CD8-positive, alpha-beta memory T cell (primary cell): ENCODE measurements at places on chromosomes 2 and 18.

GRCh38 chr2:166091439-166091838 lies 36.4 kb downstream of the SCN1A start:
- DNase-seq = no peak

- no peak for DNase-seq
These were observed 340.5 kb downstream of the PARD3B start for GRCh38 chr2:204885747-204886146.

GRCh38 chr2:239946864-239947728 lies 78.0 kb downstream of the NDUFA10 start:
- no peak for DNase-seq

- no peak for DNase-seq
These were observed 299.2 kb downstream of the TDRD15 start for GRCh38 chr2:21422724-21423522.

DNA sequence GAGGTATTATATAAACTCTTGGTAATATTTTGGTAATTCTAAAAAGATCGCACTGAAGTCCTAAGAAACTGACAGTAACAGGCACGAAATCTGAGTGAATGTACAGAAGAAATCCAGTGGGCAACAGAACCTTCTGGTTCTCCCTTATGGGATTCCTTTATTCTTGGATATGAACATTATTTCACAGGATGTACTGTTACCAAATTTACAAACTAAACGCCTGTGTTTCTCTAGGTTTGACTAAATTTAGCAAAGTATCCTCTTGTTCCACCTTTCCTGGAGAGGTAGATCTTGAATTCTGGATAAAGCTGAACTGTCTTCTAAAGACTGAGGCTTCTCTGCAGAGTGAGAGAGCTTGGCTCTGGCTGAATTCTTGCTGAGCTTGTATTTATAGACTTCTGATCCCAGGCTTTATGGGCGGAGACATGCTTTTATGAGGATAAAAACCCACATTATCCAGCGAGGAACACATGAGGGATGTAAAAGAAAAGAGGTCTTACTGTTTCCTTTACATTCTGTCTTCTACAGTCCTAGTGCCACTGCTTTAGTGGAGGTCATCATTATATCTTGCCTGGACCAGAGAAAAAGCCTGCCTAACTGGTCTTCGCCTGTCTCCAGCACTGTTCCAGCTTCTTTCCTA lies 220.8 kb downstream of the CDH2 start:
- no peak for DNase-seq

DNA sequence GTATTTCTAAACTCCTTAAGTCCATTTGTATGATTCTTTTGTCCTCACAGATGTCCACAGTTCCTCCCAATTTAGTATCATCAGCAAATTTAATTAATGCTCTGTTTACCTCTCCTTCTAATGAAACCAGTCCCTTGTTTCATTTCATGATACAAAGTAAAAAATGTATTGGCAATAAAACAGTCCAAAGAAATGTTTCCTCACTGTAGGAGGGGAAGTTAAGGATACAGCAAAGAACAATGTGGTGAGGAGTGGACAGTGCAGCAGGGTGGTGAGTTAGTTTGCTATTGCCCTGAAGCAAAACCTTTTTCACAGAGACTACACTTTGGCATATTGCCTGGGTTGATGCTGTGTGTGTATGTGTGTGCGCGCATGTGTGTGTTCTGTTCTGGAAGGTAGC lies 401.5 kb downstream of the ARHGAP15 start:
- DNase-seq = no peak

- DNase-seq = no peak
These were observed 154.7 kb downstream of the DYSF start for GRCh38 chr2:71608034-71608433.

DNA sequence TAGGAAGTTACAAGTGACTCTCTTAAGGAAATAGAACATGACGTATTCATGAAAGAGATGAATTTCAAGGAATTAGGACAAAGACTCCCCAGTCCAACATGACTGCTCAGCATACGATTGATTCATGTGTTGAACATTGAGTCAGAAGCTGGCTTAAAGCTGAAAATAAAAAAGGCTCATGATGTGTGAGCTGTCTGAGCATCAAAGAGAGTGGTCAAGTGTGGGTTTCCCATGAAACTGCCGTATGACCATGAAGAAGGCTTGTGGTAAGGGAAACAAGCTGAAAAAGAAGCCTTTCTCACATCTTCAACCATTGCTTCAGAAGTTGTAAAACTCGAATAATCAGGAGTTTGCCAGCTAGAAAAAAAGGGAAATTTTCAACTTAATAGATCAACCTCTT lies 201.9 kb upstream of the APCDD1 start:
- no peak for DNase-seq

GRCh38 chr2:216633616-216634369 lies 573 bp downstream of the IGFBP2 start:
- DNase-seq = no peak

GRCh38 chr18:44388329-44388728 lies 292.4 kb upstream of the SETBP1 start:
- DNase-seq = no peak

DNA sequence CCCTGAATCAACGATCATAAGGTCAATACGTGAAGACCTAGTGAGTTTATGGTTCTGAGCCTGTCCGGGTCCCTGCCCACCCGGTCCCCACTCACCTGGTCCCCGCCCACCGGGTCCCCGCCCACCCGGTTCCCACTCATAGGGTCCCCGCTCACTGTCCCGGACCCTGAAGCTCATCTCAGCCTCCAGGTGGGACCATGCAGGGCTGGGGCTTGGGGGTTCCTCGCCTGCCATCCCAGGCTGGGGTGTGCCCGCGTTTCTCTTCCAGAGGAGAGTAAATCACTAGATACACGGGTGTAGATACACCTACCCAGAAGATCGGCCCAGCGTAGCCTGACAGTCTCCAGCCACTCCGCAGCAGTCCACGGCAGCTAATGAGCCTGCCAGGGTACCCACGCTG lies 131.5 kb downstream of the MBP start:
- no peak for DNase-seq

DNA sequence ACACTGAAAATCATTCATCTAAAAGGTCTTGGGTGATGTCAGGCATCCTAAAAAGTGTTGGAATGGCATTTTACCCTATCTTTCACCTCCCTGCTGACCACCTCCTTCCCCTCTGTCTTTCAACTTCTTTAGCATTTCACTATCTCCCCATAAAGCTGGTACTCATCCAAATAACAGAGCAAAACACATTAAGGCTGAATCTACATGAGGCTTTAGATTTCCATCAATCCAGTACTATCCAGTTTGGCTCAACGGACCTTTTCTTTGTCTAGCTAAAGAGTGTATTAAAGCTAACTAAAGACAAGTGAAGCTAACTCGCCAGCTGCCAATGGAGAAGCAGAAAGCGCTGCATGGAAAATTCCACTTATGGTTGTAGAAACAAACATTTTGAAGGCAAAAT lies 122.5 kb upstream of the NCKAP5 start:
- DNase-seq = no peak

- no peak for DNase-seq
These were observed 12.2 kb downstream of the MYOM1 start for GRCh38 chr18:3207565-3207964.

- DNase-seq = no peak
These were observed 3.4 kb upstream of the DIS3L2 start for GRCh38 chr2:231957913-231958763.

DNA sequence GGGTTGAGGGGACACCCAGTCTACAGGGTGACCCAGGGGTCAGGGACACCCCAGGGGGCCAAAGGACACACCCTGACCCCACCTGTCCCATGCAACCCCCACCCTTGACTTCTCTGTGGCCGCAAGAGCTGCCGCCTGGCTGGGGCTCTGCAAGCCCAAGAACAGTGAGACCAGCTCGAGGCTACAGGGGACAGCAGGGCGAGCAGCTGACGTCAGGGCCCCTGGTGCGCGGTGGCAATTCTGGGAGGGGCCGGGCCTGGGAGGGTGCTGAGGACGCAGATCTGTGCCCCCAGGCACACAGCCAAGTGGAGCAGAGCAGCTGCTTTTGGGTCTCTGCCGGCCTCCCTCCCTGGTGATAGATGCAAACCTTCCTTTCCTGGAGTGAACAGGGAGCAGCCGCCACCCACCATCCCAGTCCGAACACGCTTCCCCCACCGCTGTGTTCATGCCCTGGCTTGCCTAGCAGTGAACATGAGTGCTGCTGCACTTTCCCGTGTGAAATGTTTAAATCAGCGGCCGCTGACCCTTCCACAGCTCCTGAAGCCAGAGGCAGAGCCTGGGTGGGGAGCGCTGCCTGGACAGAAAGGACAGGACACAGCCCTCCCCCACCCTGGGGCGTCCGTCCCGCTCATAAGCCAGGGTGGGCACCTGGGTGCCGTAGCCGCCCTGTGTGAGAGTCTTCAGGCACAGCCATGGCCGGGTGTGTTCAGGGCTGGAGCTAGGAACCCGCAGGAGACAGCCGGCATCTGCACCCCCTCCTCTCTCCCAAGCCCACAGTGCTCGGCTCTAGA lies 46.9 kb downstream of the SLC66A2 start:
- peak; percentile 39 for DNase-seq

- no peak for DNase-seq
These were observed 108.1 kb downstream of the ADCYAP1 start for GRCh38 chr18:1012775-1013174.

DNA sequence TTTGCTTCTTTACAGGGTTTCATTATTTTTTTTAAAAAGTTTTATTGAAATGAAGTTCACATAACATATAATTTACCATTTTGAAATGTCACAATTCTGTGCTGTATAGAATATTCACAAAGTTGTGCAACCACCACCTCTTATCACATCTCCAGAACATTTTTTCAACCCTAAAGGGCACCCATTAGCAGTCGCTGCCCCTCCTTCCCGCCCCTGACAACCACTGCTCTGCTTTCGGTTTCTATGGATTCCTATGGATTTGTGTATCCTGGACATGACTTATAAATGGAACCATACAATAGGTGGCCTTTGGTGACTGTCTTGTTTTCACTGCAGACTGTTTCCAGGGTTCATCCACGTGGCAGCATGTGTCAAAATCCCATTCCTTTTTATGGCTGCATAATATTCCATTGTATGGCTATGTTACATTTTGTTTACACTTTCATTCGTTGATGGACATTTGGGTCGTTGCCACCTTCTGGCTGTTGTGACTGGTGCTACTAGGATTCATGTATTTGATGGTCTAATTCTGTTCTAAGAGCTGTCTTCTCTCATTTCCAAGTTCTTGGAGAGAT lies 52.6 kb downstream of the SH3BP4 start:
- no peak for DNase-seq

- DNase-seq = no peak
These were observed 6.2 kb downstream of the PKDCC start for GRCh38 chr2:42053791-42054701.

DNA sequence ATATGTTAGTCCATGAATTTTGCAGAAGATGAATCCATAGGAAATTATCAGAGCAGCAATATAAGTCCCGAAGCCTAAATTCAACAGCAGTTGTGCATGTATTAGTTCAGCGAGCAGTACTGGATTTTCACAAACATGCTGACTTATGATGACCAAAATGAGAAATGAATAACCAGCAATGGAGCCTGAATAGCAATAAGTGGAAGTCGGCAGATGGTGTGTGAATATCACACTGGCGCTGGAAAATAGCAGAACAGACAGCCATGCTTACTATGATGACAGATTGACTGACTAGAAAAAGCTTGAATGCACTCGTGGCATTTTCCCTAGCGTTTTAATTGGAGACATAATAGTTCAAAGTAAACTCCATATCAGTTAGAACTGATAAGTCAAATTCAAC lies 1114.5 kb downstream of the DSC3 start:
- no peak for DNase-seq

GRCh38 chr2:217724471-217724870 lies 278.3 kb downstream of the TNS1 start:
- no peak for DNase-seq

GRCh38 chr2:197904446-197904845 lies 100.1 kb downstream of the PLCL1 start:
- no peak for DNase-seq

GRCh38 chr18:36028859-36029258 lies 38.5 kb downstream of the RPRD1A start:
- DNase-seq = no peak

DNA sequence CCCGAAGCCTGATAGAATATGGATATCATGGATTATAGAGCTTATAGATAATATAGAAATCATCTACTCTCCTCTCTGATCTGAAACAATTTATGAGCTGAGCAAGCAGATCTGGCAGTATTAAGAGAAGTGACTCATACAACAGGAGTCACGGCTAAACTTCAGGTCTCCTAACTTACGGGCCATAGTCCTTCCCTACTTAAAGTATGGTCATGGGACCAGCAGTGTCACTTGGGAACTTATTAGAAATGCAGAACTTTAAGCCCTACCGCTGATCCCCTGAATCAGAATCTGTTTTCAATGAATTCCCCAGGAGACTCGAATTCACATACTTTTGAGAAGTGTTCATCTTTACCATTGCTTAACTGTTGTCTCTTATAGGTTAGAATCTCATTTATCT lies 195.7 kb upstream of the FANCL start:
- DNase-seq = no peak

DNA sequence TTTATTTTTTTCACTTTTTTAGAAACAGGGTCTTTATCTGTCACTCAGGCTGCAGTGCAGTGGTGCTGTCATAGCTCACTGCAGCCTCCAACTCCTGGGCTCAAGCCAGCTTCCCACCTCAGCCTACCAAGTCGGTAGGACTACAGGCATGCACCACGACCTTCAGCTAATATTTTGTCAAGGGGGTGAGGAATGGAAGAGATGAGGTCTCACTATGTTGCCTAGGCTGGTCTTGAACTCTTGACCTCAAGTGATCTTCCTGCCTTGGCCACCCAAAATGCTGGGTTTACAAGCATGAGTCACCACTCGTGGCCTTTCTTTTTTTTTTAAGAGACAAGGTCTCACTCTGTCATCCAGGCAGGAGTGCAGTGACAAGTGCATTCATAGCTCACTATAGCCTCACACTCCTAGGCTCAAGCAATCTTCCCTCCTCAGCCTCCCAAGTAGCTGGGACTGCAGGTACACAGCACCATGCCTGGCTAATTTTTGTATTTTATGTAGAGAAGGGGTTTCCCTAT lies 13.4 kb downstream of the PPP1R7 start:
- DNase-seq = no peak

- no peak for DNase-seq
These were observed 119.6 kb downstream of the SLC8A1 start for GRCh38 chr2:40332191-40332826.

GRCh38 chr2:180000434-180000833 lies 6.7 kb downstream of the CWC22 start:
- DNase-seq = no peak

DNA sequence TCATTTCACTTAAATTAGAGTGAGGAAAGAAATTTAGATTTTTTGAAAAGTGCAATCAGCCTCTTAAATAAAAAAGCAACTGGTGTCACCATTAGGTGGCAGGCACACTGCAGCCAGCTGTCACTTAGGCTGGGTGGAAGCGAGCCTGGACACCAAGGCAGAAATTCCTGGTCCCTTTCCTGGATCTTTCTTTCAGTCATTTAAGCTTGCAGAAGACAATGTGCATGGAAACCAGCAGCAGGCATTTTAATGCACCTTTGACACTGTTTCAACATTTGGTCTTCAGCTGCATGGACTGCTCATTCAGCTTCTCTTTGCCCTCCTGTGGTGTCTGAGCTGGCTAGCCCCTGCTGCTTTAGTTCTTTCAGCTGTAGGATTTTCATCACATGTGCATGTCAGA lies 61.0 kb downstream of the AQP4 start:
- DNase-seq = no peak

- no peak for DNase-seq
These were observed 182.3 kb downstream of the INO80D start for GRCh38 chr2:205903549-205904129.

GRCh38 chr2:23367760-23368159 lies 17.2 kb upstream of the KLHL29 start:
- DNase-seq = no peak

GRCh38 chr2:225995796-225996461 lies 596.4 kb downstream of the NYAP2 start:
- no peak for DNase-seq
